NCI-H2029 treated with DMSO at 0.1 percent for 48 hours (cell line): ENCODE measurements at places on chromosomes 13 and 19.

- DNase-seq, result no peak
These were observed 2.9 kb upstream of the MTUS2 start for GRCh38 chr13:28817204-28817603.

GRCh38 chr19:18675779-18676178, 7.7 kb upstream of the CRTC1 start:
- DNase-seq, result no peak

GRCh38 chr19:52724701-52725514, 9.9 kb downstream of the ZNF611 start:
- DNase-seq, result no peak

DNA sequence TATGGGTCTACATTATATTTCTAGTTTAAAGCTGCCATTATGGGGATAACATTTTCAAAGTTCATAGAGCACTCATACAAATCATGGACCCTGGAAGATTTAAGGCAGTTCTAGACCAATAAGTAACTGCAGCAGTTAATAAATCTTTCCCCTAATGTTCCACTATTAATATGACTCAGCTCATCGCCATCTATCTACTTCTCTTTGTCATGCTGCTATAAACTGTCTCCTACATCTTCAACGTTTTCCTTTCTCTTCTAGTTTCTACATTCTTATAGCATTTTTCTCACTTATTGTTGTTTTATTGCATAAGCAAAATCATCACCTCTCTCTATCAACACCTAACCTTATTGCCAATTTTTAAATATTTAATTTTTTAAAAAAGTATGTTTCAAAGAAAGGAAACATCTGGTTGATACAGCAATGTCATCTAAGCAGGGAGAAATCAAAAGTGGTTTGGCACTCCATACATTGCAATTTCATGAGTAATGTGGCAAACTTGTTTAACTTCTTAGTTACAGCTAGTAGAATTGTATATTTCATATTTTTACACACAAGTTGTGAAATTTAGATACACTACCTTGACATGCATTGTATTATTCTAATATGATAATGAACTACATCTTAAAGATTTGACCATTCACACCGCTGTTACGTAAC, 1500.4 kb upstream of the MIR17HG start:
- no peak for DNase-seq
